Non-pigmented ciliary epithelial cell (primary cell): ENCODE measurements at places on chromosomes 7 and 10.

DNA sequence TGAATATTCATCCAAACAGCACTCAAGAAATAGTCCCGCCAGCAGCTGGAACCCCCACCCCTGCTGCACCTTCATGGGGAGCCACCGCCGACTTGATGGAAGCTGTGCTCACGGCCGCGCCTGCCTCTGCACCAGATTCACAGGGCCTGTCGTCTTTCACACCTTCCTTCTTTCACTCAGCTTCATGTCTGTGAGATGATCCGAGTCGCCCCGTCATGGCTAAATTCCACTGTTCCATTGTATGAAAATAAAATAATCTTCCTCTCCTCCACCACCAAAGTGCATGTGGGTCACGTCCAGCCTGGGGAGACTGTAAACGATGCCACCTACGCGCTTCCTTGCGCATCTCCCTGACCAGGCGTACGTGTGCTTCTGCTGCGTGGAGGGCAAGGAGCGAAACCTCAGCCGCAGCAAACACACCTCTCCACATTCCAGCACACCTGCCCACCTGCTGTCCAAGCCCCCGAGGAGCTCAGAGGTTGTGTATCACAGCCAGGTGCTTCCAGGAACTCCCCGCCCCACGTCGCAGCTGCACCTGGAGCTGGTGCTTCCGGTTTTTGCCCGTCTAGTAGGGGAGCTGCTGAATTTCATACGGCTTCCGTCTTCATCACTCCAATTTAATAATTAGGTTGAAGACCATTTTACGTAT lies 137.0 kb downstream of the PTPRN2 start:
- DNase-seq, result no peak

GRCh38 chr10:14671386-14671831 lies 103.3 kb downstream of the FAM107B start:
- no peak for DNase-seq

DNA sequence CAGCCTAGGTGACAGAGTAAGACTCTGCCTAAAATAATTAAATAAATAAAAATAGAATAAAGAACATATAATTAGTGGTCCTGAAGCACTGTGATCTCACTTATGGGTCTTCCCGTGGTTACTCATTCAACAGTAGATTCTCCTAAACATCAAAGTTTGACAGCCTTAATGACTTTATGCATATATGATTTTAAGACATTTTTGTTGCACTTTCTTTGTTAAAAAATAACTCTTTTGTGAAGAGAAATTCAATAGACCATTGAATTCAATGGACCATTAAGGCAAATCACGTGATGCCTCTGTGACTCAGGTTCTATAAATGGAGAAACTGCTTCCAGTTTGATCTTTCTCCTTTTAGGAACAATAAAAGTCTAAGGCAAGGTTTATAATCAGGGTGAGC lies 59.6 kb downstream of the ATOH7 start:
- DNase-seq, result no peak

DNA sequence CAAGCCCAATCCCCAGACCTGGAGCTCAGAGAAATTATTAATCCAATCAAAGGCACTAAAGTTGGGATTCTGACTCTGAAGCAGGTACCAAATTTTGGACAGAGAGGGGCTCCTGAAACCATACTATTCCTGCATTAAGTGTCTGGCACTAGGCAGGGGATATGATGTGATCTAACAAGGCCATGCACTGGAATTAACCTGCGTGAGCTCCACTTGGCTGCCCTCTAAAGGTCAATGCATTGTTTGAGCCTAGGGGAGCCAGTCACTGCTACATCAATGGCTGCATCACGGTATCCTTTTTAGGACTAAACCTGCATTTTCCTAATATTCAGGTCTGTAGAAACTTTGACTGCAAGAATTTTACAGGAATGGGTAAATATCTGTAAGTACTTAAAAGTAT lies 42.1 kb downstream of the ST8SIA6 start:
- DNase-seq, result no peak

DNA sequence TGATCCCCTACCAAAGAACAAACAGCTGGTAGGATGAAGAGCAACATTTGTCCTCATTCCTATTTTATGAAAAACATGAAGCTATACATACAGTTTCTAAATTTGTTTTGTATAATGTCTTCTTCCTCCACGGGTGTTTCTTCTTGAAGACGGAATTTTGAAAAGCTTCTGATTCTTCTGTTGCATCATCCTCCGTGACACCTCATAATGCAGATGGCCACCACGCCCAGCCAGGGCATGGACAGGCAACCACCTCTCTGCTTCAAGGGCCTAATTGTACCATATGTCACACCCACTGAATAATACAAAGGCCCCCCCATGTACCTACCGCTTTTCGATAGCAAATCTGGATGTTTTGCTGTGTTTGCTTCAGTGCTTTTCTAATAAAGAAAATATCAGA lies at the start of gene SUN3:
SUN3 (minus strand) TSS at position 170 of the 400 bp plus-strand sequence; CDS start at position 1, 169 bp downstream.
- no peak for DNase-seq

DNA sequence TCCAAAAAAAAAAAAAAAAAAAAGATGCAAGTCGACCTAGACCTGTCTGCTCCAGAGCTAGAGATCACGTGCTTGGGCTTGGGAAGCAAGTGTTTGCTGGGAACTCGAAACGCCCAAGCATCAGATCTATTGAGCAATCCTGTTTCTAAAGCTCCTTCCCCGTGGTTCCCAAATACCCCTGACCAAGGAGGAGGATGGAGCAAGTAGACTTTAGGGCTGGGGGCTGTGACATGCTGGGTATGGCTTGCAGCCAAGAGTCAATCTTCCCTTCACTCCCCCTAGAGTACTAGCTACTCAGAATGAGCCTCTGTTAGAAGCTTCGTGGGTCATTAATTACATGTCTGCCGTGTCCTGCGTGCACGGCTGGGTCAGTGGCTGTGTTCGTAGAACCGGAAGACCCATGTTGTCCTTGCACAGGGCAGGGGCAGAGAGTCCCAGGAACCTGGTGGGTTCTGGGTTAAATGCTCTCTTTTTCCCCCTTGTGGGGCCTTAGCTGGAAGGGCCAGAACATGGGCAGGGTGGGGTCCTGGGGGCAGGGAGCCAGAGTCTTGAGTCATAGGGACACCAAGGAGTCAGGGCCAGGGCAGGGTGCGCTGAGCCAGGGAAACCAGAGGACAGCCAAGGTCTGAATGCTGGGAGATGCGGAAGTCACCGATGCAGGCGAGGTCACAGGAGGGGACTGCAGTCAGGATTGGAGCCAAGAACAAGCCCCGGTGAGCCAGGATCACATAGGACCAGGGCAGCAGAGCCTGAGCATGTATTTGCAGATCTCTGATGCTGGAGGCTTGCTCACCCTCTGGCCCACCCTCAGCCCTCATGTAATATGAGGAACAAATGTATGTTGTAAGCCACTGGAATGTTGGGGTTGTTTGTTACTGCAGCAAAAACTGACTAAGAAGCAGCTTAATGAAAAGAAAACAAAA lies 34.6 kb upstream of the TPST1 start:
- DNase-seq, result no peak

GRCh38 chr7:10889266-10889898 lies 84.3 kb upstream of the PHF14 start:
- DNase-seq, result peak; percentile 4

DNA sequence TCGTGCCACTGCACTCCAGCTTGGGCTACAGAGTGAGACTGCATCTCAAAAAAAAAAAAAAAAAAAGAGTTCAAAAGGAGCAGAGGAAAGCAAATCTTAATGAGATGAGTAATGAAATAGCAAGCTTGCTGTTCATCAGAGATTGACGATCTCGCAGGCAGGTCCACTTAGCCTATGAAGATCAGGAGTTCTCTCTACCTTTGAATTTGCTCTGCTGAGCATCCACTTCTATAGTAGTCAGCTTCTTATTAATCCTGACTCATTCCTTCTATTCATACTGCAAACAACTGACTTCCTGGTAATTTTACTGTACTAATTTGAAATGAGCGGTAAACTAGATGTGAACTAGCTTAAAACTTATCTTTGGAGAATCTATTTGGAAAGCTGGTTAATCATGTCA lies 1014.6 kb downstream of the GATA3 start:
- DNase-seq, result no peak

DNA sequence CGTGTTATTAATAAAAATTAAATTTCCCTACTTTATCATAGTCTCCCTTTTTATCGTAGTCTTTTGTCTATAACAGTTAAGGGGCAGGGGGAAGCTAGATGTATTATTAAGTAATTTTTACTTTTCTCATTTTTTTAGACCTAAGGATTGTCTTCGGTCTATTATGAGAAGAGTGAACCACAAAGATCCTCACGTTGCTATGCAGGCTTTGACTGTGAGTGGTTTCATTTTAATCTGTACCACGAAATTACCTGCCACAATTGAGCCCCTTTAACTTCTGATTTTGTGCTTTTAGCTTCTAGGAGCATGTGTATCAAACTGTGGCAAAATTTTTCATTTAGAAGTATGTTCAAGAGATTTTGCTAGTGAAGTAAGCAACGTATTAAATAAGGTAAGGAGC lies 40.6 kb downstream of the STAM start:
- DNase-seq, result no peak

DNA sequence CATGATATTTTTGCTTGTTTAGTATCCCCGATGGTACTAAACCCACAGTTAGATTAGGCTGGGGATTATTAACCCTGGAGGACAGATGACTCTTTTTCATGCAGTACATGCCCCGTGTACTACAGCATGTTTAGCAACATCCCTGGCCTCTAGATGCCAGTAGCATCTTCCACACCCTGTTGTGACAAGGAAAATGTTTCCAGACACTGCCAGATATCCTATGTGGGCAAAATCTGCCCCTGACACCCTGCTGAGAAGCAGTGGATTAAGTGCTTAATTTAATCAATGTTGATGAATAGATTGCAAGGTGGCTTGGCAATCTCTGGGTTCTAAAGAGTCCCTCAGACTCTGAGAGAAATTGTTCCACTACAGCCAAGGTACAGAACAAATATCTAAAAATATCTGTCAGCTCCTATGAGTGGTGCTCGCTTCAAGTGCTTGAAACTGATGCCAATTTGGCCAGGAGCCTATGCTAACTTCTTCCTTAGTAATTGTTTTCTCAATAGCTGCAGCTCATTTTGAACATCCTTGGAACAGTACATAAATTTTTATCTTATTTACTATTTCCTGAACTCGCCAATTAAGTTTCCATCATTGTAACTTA lies 247.0 kb downstream of the SORCS1 start:
- no peak for DNase-seq

DNA sequence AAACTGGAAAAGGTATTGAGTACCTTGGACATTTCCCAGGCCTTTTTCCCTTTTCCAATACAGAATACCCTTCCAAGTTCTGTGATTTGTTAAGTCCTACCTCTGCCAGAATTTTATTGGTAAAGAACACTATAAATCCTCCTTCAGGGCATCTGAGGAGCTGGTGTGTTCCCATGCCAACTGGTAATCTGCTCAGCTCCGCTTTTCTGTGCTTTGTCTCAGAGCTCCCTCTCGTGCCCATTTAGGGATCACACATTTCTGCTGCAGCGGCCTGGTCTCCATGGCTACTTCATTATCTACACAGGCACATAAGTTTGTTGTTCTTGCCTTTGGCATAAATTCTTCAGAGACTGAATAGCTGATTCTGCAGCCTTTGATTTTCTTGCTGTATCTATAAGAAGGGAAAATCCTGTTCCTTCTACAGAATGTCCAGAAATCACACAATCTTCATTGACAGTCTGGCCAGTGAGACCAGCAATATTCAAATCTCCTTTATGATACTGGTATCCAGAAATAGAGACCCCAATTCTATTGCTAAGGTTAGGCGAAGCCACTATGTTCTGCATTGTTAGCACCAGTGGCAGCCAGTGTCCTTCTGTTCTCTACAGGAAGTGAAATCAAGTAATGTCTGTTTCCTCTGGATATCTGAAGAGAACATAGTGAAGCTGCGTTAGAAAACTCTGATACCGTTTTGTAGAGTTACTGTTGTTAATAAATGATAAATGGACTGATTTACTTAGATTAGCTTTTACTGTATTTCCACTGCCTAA lies 51.9 kb downstream of the DENND11 start:
- DNase-seq, result peak; percentile 75

- DNase-seq, result no peak
Observed at GRCh38 chr7:55500117-55500756, 72.1 kb downstream of the VOPP1 start.

- no peak for DNase-seq
Observed at GRCh38 chr7:15609287-15609686, 47.5 kb upstream of the AGMO start.

DNA sequence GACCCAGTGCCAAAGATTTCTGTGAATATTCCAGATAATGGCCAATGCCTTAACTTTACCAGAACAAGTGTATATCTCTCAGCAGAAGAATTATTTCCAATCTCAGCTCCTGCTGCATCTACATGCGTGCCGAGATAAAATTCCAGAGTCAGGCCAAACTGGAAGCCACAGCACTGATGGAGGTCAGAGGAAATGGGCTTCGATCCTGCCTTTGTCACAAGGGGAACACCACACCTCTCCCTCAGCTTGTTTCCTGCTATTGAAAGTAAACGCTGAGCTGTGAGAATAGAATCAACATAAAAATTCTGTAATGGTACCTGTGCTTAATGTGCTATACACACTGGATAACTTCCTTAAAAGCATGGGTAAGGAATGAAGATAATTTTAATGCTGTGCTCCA lies 255.5 kb downstream of the NEBL start:
- DNase-seq, result no peak

DNA sequence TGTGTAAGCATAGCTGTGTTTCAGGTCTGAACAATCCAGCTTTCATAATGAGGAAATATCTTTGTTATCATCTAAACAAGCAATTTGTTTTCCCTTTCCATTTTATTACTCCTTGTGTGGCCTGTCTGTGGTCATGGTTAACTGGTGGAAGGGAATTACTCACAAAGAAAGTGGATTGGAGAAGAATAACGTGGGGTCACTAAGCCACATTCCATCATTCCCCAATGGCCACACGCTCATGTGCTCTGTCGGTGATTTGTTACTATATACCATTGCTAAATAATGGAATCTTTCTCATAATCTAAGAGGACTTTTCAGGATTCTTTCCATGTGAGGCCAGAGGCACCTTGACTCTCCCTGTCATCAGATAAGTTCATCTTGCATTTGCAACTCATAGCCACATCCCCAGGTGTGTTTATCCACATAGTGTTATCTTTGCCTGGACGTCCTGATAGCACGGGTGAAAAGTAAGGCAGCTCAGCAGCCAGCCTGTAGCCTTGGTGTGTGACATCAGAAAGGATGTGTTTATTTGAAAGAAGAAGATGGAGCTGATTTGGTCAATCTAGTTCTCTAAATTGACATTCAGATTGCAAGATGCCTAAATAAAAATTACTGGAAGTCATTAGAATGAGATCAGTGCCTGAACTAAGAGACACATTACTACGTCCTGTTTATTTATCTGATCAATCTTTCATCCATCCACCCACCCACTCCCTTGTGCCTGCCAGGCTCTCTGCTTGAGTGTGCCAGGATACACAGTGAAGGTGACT lies 128.9 kb downstream of the CELF2 start:
- no peak for DNase-seq

GRCh38 chr7:66421830-66422475 lies 206.7 kb upstream of the KCTD7 start:
- no peak for DNase-seq

DNA sequence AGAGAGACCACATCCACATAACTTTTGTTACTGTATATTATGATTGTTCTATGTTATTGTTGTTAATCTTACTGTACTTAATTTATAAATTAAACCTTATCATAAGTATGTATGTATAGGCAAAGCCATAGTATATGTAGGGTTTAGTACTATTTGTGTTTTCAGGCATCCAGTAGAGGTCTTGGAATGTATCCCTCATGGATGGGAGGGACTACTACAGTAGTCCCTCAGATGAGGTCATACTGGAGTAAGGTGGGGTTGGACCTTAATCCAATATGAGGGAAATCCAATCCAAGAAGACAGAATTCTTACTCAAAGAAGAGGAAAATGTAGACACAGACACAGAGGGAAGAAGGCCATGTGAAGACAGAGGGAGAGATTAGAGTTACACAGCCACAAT lies 34.1 kb upstream of the MALRD1 start:
- DNase-seq, result no peak

GRCh38 chr7:134996097-134996550 lies 9.8 kb downstream of the AGBL3 start:
- no peak for DNase-seq
